Vagina (tissue), 2 donors: ENCODE measurements at places on chromosomes 12 and 14. TPM values are rescaled to one million over a fixed set of nuclear protein-coding genes. Genes with fewer than 3 reads are reported as not detected.

- no peak for DNase-seq
These were observed 29.7 kb downstream of the CPNE8 start for GRCh38 chr12:38875586-38876228.

PPP4R4 gene
- 6.1 TPM for total RNA-seq

DNA sequence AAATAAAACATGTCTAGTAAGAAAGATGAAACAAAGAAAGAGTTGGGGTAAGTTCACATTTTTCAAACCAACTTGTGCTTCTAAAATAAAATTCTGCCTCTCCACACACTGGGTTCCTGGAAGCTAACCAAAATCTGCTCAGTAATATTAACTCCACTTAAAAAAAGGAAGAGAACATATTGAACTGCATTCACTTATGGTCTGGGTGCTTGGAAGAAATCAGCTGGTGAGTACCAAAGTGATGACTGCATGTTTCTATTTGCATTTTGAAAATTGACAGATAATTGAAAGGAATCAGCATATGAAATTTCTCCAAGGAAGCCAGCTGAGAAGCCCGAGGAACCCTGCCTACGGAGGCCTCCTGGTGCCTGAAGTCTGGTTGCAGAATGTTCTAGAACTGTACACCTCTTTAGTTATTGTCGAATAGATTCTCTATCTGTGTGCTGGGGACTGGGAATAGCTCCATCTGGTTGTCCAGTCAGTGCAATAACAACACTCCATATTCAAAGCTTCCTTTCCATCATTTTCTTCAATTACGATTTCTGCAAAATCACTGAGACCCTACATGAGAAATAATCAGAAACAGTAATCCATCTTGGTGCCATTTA lies 836.1 kb downstream of the VRK1 start:
- no peak for DNase-seq

DNA sequence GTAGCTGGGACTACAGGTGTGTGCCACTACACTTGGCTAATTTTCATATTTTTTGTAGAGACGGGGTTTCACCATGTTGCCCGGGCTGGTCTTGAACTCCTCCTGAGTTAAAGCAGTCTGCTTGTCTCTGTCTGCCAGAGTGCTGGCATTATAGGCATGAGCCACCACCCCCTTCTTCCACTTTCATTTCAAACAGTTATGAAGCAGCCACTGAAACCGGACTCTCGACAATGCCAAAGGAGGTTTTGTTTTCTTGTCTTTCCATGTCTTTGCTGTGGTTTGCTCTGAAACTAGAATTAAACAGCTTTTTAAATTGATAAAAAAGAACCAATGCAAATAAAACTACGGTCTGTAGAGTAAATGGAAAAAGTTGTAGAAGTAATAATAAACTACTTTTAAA lies 30.4 kb downstream of the RAP1B start:
- no peak for DNase-seq

DNA sequence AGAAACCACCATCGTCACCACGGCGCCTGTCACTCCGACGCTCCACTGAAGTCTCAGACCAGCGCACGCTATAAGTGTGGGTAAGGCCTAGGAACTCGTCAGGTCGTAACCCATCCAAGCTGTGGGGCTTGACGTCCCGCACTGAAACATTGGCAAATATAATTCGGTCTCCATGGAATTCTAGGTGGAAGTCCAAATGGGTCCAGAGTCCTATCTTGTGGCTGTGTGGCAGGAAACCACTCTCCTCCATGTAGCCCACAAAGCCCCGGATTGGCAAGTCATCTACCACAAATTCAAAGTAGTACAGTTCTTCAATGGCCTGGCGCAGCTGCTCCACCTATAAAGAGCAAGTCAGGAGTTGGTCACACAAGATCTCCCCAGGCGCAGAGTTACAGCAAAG lies 2.3 kb downstream of the TM9SF1 start:
- no peak for DNase-seq

GRCh38 chr12:14213542-14213941 lies 151.9 kb upstream of the ATF7IP start:
- DNase-seq: no peak

GRCh38 chr12:107091989-107092641 lies 1.2 kb downstream of the CRY1 start:
- no peak for DNase-seq

DNA sequence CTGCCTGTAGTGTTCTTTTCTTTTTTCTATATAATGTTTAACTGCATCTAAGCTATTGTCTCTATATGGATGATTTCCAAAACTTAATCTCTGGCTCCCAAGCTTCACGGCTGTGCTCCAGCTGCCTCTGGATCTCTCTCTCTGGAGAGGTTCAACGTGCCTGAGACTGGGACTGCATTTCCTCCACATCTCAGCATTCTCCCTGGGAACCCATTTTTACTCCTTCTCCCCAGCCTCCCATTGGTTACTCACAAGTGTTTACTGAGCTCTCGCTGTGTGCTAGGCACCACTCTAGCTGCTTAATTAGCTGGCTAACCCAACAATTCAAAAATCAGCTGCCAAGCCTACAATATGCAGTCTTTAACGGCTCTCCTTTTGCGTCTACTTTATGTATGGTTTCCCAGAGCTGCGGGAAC lies 34.7 kb downstream of the FBXL14 start:
- no peak for DNase-seq

DNA sequence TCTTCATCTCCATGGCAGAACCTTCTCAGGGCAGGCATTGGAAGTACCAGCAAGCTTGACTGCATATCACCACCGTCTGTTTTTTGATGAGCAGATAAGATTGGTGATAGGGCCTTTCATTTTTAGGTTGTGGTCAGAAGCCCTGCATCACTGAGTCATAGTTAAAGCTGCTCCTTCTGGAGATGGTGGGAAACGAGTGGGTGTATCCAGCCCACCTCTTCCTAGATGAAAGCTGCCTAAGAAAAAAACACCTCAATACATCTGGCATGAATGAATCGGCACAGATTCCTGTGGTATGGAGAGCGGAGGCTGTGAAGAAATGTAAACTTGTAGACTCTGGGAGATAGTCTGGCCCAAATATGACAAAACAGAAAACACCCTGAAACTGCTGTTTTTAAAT lies 248.7 kb upstream of the EGLN3 start:
- no peak for DNase-seq

DNA sequence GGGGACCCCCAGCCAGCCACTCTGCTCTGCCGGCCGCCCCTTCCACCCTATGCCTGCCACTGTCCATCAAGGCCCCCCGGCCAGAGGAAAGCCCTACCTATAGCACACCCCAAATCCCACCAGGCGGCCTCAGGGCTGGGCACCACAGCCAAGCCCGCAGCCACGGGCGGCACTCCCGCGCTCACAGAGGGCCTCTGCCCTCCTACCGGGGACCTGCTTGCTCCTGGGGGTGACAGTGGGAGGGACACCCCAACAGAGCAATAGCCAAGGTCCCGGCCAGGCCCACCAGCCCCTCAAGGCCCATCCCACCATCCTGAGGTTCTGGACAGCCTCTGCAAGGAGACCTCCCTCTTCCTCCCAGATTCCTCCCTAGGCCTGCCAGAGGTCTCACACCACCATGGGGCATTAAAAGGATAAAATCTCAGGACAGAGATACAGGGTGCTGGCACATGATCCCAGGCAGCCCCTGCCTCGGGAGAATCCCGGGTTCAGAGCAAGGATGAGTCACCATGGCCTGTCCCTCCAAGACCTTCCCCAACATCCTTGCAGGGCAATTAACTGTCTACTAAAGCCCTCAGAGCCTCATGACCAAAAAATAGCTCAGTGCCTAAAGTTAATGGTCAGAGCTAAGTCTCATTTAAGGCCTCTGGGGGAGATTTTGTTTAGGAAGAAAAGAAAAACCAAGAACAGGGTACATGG lies 17.1 kb downstream of the CCDC85C start:
- no peak for DNase-seq

PTPN6 gene
- 17.4 TPM for total RNA-seq

- no peak for DNase-seq
These were observed 242.1 kb downstream of the CACNA1C start for GRCh38 chr12:2294651-2295475.

- no peak for DNase-seq
These were observed 173.4 kb upstream of the NTF3 start for GRCh38 chr12:5258498-5258897.

GRCh38 chr12:19778172-19778571 lies 338.9 kb downstream of the AEBP2 start:
- DNase-seq: no peak

TMCC3 gene
- 11.5 TPM for total RNA-seq

DNA sequence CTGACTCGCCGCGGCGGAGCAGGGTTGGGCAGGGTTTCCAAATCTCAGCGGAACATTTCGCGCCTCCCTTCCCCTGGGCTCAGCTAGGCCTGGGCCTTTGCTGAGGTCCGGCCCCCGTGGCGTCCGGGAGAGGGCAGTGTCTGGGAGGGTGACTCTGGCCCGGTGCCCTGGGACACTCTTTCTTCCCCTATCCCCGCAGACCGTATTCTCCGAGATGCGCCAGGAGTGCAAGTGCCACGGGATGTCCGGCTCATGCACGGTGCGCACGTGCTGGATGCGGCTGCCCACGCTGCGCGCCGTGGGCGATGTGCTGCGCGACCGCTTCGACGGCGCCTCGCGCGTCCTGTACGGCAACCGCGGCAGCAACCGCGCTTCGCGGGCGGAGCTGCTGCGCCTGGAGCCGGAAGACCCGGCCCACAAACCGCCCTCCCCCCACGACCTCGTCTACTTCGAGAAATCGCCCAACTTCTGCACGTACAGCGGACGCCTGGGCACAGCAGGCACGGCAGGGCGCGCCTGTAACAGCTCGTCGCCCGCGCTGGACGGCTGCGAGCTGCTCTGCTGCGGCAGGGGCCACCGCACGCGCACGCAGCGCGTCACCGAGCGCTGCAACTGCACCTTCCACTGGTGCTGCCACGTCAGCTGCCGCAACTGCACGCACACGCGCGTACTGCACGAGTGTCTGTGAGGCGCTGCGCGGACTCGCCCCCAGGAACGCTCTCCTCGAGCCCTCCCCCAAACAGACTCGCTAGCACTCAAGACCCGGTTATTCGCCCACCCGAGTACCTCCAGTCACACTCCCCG lies 3.0 kb downstream of the WNT1 start:
- DNase-seq: no peak

DNA sequence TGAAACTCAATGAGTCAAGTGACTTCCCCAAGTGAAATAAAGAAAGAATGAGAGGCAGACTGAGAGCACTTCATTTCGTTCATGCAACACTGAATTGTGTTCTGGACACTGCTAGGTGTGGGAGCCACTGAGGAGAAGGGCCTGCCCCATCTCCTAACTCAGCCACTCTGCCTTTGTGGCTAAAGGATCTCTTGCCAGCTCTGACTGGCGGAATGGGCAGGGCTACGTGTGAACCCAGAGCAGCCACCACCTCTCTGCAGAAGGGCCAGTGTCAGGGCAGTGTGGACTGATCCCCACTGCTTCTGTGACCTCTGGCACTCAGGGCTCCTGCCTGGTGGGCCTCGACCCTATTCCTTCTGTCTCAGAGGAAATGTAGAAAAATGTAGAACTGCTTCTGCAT lies 46.5 kb upstream of the GZMB start:
- no peak for DNase-seq

- DNase-seq: no peak
These were observed 340.9 kb downstream of the AACS start for GRCh38 chr12:125406131-125406530.

PROX2 gene
- not detected for total RNA-seq

DNA sequence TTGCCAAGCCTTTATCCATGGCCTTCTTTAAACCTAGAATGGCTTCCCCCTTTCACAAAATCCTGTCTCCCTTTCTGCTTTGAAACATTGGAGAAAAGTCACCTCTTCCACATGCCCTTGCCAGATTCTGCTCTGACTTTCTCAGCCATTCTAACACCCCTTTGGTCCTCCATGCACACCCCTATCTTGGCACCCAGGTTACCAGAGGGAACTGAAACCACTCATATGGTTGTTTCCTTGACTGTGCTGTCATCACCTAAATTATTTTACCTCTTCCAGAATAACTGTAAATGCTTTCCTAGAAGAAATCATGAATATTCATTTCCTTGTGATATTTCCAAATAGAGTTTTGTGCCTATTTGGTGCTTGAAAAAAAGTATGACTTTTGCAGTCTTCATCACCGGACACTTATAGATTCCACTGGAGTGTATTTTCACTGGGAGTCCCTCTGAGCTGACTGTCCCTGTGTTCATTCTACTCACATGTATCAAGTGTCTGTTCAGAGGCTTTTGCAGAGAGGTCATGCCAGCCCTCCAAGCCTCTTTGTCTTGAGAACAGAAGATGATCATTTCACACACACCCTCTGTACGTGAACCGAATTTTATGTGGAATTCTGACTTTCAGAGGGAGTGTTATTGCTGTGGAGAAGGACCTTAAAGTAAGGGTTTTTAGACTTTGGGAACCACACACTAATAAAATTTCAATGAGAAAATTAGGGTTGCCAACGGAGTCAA lies 74.1 kb downstream of the PLXNC1 start:
- DNase-seq: no peak

GRCh38 chr12:85963326-85963725 lies 89.2 kb downstream of the NTS start:
- DNase-seq: no peak

GRCh38 chr14:99164712-99165111 lies 107.3 kb downstream of the BCL11B start:
- DNase-seq: no peak

GRCh38 chr12:53825246-53826081 lies 73.7 kb upstream of the CISTR start:
- DNase-seq: no peak

- DNase-seq: no peak
These were observed 1.8 kb downstream of the SLC38A1 start for GRCh38 chr12:46266869-46267574.

DNA sequence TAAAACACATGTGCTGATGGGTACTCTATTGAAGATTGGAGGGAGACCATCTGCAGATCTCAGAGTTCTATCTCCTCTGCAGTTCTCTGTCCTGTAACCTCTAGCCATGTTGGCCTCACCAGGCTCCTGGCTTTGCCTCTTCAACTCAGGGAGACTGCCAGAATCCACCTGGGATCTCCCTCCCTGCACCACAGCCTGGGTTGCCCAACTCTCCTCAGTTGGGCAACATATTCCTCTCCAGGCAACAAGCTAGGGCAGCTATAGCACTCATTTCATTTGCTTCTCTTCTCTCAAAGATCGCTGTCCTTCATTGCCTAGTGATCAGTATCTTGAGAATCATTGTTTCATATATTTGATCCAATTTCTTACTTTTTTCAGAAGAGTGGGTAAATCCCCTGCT lies 28.8 kb downstream of the CKAP4 start:
- peak; percentile 44 for DNase-seq

GRCh38 chr14:105876158-105876557 lies 349.8 kb downstream of the TMEM121 start:
- DNase-seq: no peak

DNA sequence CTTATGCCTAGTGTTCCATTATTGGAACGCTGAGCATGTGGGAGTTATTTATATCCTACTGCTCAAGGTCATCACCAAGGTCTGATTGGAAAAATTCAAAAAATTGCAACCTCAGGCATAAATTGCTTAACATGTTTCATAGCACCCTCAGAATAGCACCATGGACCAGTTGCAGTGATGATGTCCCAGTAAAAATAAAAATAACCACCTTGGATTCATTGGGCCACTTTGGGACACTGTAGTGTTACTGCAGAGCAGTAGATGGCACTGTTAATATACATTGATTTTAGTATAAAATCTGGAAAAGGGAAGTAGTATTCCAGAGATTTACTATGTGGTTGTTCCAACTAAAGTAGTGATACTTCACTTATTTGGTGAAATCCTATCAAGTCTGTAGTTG lies 31.0 kb upstream of the PTCSC3 start:
- no peak for DNase-seq

GRCh38 chr14:66009089-66009488 lies 477.1 kb upstream of the CCDC196 start:
- DNase-seq: no peak

- DNase-seq: no peak
These were observed 45.3 kb downstream of the DGLUCY start for GRCh38 chr14:91159182-91159581.

BRAP gene
- 14.0 TPM for total RNA-seq

FIGNL2 gene
- not detected for total RNA-seq

FOS gene
- 884 TPM for total RNA-seq
